ENCODE measurements at places on chromosomes 4 and X.

DNA sequence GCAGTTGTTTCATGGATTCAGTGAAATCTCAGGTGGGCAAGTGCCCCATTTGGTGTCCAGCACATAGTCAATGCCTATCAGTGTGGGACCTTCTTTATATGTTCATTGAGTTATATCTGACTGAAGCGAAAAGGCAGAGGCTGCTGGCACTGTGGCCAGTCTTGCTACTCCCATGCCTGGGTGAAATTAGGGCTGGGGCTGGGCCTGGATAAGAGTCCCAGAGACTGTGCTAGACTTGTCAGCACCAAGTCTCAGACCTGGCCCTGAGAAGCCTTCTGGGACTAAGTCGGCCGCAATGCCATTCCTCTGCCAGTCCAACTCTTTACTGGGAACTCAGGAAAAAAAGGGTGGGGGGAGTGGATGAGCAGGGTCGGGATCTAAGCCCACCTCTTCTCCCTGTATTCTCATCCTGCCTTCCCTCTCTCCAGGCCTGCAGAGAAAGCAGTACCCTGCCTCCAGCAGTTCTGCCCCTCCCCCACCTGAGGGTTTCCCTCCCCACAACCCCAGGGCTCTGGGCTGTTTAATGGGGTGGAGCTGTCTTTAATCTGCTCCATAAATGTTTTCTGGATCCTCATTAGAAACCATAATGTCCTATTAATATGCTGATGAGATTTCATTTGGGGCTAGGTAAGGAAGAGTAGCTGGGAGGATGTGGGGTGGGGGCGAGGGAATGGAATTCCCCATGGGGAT is 153.5 kb upstream of the PJA1 start:
- no peak for DNase-seq

DNA sequence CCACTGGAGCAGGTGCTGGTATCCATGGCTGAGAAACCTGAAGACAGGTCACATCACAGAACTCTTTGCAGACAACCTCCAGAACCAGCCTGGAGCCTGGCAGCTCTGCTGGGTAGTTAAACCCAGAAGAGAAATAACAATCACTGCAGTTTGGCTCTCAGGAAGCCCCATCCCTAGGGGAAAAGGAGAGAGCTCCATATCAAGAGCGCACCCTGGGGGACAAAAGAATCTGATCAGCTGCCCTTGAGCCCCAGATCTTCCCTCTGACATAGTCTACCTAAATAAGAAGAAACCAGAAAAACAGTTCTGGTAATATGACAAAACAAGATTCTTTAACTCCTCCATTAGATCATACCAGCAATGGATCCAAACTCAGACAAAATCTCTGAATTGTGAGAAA is 823.2 kb upstream of the FRG1 start:
- DNase-seq = no peak

GRCh38 chrX:2781226-2781571 is 29.4 kb downstream of the XG start:
- DNase-seq = no peak

GRCh38 chrX:154059729-154060245 is 37.7 kb downstream of the MECP2 start:
- no peak for DNase-seq

DNA sequence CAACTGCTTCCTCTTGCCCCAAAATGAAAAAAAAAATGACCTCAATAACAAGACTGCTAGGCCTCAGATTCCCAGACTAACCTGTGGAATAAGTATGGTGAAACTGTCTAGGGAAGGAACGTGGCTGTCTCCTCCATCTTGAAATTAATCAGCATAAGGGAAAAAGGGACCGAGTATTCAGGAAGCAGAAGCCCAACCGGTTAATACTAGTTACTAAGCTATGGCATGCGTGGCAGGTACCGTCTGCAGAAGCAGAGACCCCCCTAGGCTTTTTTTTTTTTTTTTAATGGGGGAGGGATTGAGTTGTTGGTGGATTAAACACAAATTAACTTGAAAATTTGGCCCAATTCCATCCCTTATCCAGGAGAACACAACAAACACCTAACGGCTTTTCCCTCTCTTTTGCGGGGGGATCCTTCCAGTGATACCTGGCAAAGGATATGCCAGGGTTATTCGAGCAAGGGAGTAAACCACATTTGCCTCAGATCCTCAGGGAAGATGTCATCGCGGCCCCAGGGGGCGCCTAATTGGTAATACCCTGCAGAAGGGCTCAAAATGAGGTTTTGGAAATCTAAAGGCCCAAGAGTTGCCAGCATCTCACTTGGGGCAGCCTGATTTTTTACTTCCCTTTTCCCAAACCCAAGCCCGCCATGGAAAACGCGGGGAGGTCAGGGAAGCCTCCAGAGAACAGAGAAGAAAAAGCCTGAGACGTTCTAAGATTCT is 893 bp downstream of the RLIM start:
- no peak for DNase-seq

GRCh38 chr4:16157609-16158503 is 68.4 kb downstream of the TAPT1 start:
- no peak for DNase-seq

DNA sequence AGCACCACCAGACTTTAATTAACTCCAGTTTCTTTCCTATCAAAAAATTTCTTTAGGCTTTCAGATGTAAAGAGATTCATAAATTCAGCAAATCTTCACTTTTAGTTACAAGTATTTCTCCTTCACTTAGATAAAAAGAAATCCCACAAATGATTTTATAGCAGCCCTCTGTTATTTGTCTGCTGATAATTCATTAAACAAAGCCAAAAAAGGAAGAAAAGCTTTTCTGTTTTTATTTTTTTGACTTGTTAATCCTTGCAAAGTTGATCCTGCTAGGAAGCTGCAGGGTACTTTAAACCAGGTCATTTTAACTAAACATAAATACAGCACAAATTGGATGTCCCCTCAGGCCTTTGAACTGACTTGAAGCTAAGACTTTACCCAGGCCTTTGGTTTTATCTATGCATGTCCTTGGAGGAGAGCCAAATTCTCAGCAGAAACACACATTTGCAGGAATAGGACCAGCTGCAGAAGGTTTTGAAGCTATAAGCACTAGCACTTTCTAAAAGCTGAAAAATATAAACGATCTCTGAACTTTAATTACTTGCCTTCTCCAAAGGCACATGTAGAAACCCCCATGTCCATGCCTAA is 57.5 kb downstream of the PCDH18 start:
- no peak for DNase-seq

- no peak for DNase-seq
These were observed 205.1 kb downstream of the PDHA2 start for GRCh38 chr4:96044971-96045370.

DNA sequence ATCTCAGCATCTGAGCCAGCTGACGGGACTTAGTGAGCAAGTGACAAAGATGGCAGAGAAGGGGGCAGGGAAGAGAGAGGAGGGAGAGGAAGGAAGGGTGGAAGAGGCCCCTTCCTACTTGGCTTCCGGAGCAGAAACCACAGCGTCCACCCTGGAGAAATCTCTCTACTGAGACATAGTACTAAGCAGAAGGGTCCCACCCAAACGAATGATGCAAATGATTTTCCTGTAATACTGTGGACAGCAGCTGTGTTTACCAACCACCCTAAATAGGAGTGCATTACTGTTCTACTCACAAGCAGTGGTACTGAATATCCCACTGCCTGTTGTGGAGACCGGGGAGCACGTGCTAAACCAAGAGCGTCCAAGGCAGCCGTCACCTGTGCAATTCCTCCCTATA is 29.4 kb downstream of the DTHD1 start:
- no peak for DNase-seq

GRCh38 chrX:107826238-107827029 is 768 bp downstream of the MID2 start:
- peak; percentile 38 for DNase-seq

DNA sequence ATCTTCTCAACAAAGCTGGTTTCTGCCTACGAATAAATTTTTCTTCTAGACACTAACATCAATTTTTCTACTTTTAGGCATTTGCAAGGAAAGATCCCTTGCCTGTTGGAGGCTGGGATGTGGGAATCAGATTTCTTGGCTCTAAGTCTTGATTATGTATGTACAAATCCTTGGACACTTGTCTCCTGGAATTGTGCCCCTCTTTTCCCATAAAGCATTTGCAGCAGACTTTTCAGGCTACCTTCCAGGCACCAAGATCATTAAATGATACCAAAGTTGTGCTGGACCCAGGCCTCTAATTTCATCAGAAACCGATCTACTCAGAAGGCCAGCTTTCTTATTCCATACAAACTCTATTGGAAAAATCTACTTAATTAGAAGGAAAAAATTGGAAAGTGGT is 339.5 kb upstream of the DIPK2B start:
- DNase-seq = no peak

DNA sequence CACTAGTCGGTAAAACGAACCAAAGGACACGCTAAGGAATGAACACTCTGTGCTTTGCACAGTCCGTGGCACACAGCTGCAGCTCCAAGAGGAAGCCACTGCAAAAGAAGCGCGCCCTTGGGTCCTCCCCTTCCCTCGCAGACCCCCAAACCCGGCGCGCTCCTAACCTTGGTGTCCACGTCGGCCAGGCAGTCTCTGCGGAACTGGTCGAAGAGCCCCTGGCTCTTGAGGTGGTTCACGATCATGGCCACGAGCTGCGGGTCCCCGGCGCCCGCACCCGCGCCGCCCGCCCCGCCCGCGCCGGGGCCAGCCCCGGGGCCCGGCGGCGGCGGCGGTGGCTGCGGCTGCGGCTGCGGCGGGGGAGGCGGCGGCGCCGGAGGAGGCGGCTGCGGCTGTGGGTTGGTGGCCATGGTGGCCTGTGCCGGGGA is 333 bp downstream of the BOD1L1 start:
- no peak for DNase-seq

DNA sequence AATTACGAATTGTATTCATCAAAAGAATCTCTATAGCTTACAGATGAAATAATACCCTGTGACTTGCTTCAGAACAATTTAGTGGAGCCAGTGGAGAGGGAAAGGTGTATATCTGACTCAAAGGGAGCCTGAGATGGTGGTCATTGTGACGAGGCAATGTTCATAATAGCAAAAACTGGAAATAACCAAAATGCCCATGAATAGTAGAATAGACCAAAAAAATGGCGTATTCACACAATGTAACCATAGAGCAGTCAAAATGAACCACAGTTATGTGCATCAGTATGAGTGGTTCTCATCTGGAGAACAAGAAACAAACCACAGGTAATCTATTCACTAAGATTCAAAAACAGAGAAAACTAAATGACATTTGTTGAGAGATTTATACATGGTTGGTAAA is 125.3 kb upstream of the CLNK start:
- DNase-seq = no peak

DNA sequence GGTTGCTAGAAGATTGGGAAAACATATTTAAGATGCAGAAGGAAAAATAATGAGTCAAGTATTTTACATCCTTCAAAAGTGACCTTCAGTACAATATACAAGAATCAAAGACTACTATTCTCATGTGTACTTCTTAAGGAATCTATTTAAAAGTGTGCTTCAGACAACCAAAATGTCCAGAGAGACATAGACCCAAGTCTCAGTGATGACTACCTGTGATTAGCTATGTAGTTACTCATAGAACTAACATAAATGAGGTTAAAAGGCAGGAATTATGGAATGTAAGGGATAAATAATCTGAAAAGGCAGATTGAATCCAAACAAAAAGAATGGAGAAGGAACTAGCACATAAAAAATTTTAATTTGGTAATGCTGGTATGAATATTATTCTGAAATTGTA is 634.7 kb upstream of the FAM241A start:
- DNase-seq = no peak

DNA sequence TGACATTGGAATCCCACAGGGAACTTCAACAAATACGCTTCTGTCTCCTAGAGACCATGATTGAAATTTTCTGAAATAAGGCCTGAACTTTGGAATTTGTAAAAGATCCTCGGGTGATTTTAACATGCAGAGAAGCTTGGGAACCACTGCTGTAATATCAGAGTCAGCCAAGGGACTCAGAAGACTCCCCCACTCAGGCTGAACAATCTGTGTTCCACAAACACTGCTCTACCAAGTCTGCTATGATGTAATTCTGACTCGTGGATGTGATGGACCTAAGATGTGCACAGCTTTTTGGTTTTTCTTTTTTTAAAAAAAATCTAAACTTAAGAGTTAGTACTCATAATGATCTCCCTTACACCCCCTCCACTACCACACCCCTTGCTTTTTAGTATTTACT is 26.0 kb downstream of the LRP2BP start:
- no peak for DNase-seq

DNA sequence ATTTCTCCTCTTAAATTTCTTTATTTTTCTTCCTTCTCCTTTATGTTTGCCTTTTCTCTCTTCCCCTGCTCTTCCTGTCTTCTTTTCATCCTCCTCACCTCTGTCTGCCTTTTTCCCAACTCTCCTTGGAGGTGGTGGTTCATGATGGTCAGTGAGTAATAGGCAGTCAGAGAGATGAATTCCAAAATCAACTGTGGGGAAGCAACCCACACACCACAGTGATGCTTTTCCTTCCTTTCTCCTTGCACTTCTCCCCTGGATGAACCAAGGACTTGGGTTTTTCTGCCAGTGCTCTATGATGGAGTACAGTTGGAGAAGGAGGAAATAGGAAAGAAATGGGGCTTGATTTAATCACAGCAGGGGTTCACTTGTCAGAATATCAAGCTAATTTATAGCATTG is 153.8 kb downstream of the DCK start:
- DNase-seq = no peak

- DNase-seq = peak; percentile 57
These were observed 1.5 kb upstream of the BCOR start for GRCh38 chrX:40099055-40099958.

- no peak for DNase-seq
These were observed 432.6 kb upstream of the GALNT7 start for GRCh38 chr4:172736046-172736445.

DNA sequence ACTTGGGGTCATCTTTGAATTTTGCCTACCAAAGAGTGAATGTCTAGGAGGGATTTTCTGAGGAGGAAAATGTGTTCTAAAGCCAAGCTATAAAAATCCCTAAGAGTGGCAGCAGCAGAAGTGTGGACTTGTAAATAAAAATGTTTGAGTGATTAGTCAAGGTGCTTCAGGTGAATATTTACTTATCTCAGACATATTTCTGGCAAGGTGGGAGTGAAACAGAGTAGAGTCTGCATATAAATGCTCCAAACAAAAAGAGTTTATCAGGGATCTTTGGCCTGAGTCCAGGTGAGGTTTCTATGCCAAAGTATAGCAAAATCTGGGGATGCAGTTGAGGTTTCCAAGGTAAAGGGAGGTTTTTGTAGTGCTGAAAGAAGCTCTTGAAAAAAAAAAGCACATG is 19.7 kb downstream of the CYSLTR1 start:
- no peak for DNase-seq

DNA sequence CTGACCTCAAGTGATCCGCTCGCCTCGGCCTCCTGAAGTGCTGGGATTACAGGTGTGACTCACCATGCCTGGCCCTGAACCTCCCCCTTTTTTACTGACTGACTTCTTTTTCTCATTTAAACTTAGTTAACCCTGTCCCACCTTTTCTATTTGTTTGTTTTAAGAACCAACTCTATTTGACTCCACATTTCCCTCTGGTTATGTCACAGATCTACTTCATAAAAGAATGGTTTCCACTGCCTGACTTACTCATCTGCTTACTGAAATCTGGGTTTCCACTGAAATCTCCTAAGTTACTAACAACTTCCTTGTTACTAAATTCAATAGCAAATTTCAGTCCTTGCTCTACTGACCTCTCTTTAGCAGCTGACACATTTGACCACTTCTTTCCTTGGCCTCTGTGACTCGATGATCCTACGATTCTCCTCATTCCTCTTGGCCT is 28.0 kb upstream of the NSUN7 start:
- DNase-seq = no peak

Measured in activated CD4-positive, alpha-beta T cell treated with anti-CD3 and anti-CD28 coated beads, Interleukin-2, amount 50 U/mL, for 1 hour (primary cell).